ENCODE measurements at places on chromosomes 3 and 15.

GRCh38 chr3:35028157-35028556 lies 611.2 kb upstream of the ARPP21 start:
- no peak for DNase-seq

DNA sequence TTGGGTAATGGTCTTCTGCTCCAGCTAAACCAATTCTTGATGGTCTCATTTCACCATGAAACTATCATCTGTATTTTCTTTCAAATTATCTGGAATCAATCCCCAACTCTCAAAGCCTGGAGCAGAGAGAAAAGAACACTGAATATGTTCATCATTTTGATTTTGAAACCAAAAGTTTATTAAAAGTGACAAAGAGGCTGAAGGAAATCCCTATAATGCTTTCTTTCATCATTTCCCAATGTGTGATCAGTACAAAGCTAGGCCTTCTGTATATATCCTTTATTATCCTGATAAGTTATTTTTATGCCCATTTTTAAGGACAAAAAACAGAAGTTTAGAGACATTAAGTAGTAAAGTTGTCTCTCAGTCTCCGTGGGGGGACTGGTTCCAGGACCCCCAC lies 50.1 kb upstream of the MBNL1 start:
- no peak for DNase-seq

DNA sequence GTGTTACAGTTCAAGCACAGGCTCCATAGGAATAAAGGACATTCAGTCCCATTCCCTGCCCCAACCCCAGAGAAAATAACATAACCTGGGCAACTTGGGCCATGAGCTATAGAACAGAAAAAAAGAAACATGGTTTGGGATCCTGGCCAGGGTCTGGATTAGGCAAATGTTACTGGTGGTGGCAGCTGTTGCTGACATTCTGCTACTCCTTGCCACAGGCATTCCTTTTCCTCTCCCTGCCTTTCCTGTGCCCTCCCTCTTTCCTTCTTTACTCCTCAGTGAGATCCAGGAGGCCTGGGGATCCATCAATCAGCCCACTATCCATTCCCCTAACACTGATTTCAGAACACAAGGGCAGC lies 129.1 kb downstream of the NTRK3 start:
- DNase-seq: no peak

GRCh38 chr3:152087153-152087552 lies 181.6 kb upstream of the MBNL1 start:
- no peak for DNase-seq

DNA sequence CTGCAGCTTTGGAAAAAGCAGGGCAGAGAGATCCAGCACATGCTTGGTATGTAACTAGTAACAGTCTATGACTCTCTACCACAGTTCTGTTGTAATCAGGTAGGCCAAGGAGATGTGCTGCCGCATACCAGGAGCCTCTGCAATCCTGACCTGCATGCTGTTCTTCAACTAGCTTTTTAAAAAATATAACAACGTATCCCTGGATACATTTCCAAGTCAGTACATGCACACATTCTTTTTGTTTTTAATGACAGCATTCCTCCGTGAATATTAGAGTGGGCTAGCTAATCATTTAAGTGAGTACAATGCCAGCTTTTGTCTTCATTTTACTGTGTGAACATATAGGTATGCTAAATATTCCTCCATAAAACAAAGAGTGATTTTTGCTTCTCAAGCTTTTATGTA lies 437.8 kb downstream of the RBMS3 start:
- DNase-seq: no peak
